ENCODE measurements at places on chromosomes 5 and 9.

DNA sequence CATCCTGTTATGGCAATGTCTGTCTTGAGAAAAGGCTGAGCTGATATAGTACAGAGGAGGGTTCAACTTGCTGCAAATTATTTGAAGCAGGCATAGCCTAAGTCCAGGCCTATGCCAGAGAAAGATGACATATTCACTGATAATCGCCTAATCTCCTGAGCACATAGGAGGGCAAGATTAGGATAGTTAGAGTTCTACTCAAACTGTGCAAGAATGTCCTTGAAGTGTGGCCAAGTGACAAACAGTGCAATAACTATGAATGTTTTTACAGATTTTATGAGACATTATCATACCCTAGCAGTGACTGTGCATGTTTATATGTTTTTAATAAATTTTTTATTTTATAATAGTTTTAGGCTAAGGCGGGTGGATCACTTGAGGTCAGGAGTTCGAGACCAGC, 96.2 kb downstream of the TSSK1B start:
- peak; percentile 44 for DNase-seq

- DNase-seq = no peak
Observed at GRCh38 chr5:179228341-179229121, 116.7 kb downstream of the ADAMTS2 start.

GRCh38 chr5:157487358-157487757, 27.3 kb downstream of the NIPAL4 start:
- no peak for DNase-seq

- DNase-seq = no peak
Observed at GRCh38 chr5:1874771-1875220, 7.9 kb downstream of the IRX4 start.

- DNase-seq = peak; percentile 26
Observed at GRCh38 chr5:180135128-180135955, 63.8 kb upstream of the RNF130 start.

- no peak for DNase-seq
Observed at GRCh38 chr9:14198047-14198840, 115.7 kb downstream of the NFIB start.

DNA sequence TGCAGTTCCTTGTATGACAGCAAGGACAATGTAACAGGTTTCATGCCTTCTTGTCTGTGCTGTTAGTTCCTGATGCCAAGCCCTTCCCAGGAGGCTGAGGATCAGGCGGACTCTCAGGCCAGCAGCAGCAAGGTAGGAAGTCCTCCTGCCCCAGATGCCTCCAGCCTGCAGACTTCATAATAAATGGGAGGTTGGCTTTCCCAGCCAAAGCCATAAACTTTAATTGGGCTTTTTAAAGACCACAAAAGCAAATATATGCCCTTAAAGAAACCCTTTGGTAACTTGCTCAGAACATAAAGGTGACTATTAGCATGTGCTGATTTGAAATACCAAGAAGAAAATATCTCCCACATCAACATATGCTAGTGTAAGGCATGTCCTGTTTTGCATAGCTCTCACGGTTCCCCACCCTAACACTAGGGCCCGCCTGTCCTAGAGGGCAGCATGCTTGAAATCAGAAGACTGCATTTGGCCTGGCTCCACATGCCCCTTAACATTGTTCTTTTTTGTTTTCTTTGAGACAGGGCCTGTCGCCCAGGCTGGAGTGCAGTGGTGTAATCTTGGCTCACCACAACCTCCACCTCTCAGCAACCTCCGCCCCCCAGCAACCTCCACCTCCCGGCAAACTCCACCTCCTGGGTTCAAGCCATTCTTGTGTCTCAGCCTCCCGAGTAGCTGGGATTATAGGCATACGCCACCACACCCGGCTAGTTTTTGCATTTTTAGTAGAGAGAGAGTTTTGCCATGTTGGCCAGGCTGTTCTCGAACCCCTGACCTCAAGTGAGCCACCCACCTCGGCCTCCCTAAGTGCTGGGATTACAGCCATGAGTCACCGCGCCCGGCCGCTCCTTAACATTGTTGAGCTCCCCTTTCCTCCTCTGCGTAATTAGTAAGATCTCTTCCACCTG, 44.6 kb upstream of the FCN1 start:
- no peak for DNase-seq

DNA sequence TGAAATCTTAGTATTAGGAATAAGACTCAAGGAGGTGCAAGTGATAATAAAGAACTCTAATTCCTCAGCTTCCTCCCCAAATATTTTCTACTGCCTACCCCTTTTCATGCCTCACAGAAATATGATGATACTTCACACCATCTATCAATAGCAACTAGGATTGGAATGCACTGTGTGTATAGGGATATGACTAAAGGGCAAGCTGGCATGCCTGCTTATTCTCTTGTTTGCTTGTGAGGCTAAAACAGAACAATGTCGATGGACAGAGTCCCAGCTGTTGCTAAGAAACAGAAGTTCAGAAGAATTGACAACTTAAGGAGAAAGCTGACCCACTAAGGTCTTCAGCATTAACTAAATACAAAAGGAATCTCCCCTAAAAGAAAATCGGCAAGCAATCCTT, 9.7 kb upstream of the CHD1 start:
- DNase-seq = peak; percentile 57

GRCh38 chr5:178870411-178870810, 10.7 kb downstream of the ZNF354B start:
- no peak for DNase-seq

DNA sequence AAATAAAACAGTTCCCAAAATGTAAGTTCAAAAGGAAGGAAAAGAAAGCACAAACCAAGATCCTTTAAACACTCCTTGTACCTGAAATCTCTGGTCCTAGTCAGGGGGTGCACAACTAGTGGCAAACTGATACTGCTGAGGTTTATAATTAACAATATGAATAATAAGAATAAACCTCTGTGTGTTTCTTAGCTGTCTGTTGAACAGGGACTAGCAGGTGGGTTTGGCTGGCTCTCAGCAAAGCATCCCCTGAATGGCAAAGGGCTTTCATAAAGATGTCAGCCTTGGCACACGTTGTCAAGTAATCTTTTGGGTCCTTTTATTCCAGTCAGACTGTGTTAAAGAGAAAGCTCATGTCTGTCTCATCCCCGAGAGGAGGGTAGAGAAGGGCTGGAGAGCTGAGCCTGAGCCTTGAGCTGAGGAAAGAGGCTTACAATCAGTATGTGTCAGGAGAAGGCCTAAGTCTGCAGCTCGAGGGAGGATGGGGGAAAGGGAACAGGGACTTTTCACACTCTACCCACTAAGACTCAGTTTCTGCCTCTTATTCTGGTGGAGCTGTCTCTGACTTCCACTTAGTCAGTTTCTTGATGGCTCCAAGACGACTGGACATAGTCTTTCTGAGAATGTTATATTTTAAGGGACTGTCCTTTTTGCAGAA, 123.0 kb downstream of the GALNT10 start:
- DNase-seq = no peak

GRCh38 chr9:123812984-123813383, 116.9 kb downstream of the DENND1A start:
- DNase-seq = no peak

DNA sequence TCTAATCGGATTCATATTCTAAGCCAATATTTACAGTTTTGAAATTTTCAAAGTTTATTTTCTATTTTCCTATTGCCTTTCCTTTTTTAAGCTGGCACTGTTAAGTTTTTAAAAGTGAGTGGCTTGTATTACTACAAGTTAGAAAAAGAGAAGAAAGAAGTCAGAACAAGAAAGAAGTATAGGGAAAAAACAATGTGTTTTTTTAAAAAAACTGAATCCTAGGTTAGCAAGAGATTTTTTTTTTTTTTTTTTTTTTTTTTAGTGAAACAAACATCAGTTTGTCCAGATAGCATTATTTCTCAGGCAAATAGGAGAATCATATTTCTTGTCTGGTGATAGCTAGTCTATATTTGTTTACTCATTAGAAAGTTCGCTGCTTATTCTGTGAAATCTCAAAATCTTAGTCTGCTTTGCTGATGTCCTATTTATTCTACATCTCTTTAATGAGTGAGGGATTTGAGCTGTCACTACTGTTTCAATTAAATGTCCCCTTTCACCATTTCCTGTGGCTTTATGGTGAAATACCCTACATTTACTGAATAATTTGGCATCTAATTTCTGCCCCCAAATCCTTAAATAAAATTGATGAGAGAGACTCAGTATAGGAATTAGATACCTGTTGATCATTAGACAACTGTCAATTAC, 19.1 kb upstream of the LMNB1 start:
- no peak for DNase-seq

DNA sequence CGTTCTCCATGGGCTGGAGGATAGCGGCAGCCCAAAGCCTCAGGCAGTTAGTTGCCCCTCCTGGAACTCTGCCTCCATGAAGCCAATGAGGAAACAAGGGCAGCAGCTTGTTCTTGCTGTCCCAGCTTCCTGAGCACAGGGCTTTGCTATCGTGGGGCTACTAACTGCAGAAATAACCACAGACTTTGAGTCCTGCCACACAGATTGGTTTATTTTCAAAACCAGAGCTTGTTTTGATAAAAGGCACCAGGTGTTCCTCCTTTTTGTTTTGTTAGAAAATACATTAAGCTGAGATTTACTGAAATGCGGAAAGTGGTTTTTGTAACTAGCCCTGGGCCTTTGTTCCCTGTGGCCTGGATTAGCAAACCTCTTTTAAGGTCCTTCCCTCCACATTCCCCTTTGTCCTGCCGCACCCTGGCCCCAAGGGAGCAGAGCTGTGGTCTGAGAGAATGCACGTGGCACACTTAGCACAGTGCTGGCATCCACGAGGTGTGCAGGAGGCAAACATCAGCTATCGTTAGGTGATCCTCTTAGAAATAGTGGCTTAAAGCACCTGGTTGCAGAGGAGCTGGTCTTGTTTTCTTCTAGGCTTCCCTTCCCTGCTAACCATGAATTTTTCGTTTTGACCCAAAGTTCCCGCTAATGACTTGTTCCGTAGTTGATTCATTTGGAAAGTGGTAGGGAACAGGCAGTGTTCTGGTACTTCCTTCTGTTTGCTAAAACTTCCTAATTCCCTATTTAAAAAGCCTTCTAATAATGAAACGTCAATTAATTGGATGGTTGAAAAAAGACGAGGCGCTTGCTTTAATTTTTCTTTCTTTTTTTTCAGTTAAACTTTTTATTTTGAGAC, 21.5 kb downstream of the MVB12B start:
- DNase-seq = no peak

- DNase-seq = peak; percentile 1
Observed at GRCh38 chr9:115923410-115923809, 230.2 kb upstream of the PAPPA start.

DNA sequence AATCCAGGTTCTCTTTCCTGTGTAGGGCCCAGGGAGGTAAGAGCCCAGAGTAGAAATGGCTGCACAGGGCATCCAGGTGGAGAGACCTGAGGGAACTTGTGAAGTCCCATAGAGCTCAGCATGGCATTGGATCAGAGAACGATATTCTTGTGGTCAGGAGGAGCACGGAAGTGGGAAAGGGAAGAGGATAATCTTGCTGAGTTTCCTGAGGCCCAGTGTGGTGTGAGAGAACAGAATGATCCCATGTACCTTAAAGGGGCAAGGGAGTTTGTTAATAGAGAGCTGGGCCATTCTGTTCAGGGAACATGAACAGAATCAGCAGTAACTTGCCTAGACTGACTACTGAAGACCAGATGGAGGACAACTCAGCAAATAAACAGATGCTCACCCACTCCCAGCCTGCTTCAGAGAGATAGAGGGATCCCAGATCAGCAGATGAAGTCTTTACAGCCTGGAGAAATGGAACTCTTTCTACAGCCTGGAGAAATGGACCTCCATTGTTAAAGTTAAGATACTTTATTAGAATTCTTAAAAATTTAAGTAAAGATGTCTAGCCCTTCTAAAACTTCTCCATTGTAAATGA, 119.7 kb upstream of the ELL2 start:
- DNase-seq = peak; percentile 67

DNA sequence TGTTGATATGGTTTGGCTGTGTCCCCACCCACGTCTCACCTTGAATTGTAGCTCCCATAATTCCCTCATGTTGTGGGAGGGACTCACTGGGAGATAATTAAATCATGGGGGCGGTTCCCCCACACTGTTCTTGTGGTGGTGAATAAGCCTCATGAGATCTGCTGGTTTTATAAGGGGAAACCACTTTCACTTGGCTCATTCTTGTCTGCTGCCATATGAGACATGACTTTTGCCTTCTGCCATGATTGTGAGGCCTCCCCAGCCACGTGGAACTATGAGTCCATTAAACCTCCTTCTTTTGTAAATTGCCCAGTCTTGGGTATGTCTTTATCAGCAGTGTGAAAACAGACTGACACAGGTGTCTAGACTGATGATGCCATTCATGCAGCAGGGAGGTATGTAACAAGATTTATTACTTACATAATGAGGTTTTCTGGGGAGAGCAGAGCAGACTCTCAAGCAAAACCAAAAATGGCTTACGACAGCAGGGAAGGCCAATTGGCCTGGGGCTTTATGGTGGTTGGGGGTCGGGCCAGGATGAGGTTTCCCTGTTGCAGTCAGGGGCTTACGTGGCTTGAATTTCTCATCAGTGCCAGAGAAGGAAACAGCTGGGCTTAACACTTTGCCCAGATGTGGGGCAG, 9.5 kb upstream of the COMMD10 start:
- DNase-seq = no peak

DNA sequence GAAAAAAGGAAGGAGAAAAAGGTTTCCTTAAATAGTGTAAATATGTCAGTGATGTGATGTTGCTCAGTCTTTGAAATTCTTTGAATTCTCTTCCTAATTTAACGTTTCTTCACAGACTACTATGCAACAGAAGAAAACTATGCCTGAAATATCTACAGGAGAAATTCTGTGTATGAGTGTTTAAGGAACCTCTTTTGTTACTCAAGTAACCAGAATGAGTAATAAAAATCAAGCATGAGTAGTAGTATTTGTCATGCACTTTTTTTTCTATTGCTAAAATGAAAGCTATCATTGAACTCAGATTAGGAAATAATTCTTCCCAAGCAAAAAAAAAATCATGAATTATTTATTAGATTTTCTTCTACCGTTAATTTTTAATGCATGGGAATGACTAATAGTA, 20.3 kb upstream of the THG1L start:
- peak; percentile 92 for DNase-seq

DNA sequence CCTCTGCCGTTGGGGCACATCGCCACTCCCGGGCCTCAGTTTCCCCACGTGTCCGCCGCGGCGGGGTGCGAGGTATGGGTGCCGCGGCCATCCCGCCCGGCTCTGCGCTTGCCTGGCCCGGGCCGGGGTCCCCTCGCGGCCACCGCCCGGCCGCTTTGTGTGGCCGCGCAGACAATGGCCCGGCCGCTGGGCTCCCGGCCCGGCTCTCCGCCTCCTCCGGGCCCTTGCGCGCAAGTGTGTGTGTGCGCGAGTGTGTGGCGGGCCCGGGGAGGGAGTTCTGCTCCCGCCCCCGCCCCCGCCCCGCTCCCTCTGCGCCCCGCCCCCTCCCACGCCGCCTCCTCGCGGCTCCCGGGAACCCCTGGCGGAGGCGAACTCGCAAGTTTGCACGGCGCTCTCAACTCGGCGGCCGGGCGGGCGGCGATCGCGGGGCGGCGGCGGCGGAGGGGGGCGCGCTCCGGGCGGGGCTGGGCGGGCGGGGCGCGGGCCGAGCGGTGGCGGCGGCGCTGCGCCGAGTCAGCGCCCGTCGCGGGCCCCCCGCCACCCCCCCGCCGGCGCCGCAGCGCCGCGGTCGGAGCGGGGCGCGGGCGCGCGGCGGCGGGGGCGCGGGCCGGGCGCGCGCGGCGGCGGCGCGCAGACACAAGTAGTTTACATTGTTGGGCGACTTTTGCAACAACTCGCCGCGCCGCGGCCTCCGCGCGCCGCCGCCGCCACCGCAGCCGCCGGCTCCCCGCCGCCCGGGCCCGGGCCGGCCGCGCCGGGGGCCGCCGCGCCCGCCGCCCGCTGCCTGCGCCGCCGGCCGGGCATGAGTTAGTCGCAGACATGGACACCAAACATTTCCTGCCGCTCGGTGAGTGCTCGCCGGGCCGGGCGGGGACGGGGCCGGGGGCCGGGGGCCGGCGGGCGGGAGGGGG, at the start of gene RXRA:
TSS of gene RXRA (plus strand) at position 643 of the 911 bp plus-strand sequence. CDS start at position 820, 177 bp downstream.
- peak; percentile 83 for DNase-seq
